ENCODE measurements at places on chromosomes 2 and 18.

DNA sequence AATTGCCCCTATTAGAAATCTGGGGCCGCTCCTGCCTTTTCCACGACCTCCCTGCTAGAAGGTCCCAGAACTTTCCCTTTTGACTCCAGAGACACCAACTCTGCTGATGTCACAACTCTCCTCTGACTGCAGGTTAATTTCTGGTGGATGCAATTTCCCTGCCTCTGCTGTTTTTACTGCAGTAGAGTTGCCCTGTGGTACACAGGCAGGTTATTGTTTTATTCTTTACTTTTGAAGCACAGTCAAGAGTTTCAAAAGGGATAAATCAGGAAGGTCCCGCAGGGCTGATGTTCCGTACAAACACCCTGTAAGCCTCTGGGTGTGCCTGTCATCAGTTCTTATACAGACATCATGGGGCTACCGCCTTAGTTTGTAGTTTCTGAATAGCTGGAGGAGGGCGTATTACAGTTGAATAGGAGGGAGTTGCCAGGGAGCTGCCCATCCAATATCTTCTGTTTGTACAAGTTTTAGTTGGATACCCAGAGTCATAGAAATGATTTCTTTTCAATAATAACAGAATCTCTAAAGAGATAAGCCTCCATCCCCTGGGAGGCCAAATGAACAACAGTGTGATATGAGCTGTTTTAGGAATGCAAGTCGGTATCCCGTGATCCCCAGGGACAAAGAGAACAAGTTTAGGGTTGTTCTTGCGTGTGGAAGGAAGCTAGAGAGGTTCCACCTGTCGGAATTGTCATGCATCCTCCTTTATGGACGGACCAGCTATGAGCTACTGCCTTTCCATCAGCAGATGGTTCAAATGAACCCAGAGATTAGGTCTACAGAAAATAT, 108.4 kb upstream of the COPS8 start:
- DNase-seq: no peak

DNA sequence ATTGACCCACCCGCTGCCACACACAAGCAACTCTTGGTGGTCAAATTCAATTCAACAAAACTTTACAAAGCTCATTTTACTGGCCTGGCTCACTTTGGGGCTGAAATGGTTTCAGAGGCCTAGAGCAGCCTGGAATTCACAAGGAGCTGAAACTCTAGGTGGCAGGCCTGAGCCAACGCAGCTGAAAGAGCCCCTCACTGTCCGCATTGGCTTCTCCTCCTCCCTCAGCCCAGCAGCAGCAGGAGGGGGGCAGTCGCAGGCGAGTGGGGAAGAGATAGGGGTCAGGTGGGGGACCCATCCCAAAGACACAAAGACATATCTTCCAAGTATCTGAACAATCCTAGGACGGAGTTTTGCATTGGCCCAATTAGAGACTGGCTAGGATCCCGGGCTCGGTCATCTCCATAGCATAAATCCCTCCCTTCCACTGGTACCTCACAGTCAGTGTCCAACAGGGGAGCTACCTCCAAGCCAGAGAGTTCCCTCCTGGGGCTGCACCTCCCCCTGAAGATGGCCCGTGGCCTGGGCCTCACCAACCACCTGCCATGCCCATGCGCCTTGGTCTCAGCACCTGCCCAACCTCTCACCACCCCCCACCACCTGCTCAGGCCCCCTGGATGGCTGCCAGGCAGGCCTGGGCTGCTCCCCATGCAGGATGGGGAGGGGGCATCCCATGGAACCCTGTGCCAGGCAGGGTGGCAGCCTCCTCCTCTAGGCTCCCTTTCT, 113.4 kb downstream of the ZBTB7C start:
- DNase-seq: no peak

DNA sequence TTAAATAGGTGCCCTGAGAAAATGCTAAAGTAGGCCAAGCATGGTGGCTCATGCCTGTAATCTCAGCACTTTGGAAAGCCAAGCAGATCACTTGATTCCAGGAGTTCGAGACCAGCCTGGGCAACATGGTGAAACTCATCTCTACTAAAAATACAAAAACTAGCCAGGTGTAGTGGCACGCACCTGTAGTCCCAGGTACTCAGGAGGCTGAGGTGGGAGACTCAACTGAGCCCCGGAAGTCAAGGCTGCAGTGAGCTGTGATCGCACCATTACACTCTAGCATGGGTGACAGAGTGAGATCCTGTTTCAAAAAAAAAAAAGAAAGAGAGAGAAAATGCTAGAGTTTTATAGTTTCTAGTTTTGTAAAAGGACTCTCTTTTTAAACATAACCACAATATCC, 12.0 kb downstream of the ANKRD44 start:
- no peak for DNase-seq

DNA sequence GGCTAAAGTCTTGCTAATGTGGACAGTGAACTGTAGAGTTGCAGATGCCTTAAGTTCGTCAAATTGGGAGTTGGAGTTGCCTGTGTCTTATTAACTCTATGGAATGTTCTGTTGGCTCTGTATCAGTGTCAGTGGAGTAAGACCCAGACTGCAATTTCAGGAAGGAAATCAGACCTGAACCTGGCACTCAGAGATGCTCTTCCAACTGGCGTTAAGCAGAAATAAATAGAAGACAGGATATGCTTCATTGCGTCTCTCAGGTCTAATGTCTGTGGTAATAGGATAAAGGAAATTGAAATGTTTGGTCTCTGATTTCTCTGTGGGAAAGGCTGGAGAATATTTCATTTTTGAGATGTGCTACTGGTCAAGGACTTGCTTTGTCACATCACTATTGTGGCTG, 846.7 kb upstream of the ID2 start:
- DNase-seq: no peak

GRCh38 chr18:2961821-2962220, 51.1 kb downstream of the LPIN2 start:
- DNase-seq: no peak

GRCh38 chr2:236169741-236170589, 1.8 kb upstream of the GBX2 start:
- DNase-seq: no peak

Measured in stimulated activated CD8-positive, alpha-beta memory T cell treated with anti-CD3 and anti-CD28 coated beads, Interleukin-15, amount 100 ng/mL, for 4 hours (primary cell).